ENCODE measurements at places on chromosomes 6 and 20.

GRCh38 chr6:45979311-45979710 lies 36.3 kb downstream of the CLIC5 start:
- no peak for DNase-seq

GRCh38 chr6:37748118-37748517 lies 50.4 kb upstream of the MDGA1 start:
- DNase-seq = no peak

DNA sequence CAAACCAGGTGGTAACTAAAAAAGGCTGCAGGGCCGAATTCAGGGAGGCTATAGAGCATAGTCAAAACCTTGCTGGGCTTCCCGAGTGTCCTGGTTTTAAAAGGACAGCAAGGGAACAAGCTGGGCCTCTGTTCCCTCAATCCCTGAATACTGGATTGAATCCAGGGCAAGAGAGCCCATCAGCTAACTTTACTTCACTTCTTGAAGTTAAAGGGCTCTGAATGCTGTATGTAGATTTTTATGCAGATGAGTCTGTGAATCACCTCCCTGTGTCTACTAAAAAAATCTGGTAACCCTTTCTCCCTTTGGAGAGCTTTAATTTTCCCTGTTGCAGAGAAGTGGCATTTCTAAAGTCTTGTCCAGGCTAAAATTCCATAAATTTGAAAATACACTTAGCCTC lies 29.5 kb downstream of the LYRM4 start:
- DNase-seq = no peak

GRCh38 chr20:15922556-15922955 lies 650.7 kb downstream of the KIF16B start:
- no peak for DNase-seq

GRCh38 chr6:55758156-55758937 lies 117.0 kb downstream of the BMP5 start:
- DNase-seq = no peak

GRCh38 chr20:57394121-57395082 lies 3.2 kb downstream of the RBM38 start:
- DNase-seq = no peak

DNA sequence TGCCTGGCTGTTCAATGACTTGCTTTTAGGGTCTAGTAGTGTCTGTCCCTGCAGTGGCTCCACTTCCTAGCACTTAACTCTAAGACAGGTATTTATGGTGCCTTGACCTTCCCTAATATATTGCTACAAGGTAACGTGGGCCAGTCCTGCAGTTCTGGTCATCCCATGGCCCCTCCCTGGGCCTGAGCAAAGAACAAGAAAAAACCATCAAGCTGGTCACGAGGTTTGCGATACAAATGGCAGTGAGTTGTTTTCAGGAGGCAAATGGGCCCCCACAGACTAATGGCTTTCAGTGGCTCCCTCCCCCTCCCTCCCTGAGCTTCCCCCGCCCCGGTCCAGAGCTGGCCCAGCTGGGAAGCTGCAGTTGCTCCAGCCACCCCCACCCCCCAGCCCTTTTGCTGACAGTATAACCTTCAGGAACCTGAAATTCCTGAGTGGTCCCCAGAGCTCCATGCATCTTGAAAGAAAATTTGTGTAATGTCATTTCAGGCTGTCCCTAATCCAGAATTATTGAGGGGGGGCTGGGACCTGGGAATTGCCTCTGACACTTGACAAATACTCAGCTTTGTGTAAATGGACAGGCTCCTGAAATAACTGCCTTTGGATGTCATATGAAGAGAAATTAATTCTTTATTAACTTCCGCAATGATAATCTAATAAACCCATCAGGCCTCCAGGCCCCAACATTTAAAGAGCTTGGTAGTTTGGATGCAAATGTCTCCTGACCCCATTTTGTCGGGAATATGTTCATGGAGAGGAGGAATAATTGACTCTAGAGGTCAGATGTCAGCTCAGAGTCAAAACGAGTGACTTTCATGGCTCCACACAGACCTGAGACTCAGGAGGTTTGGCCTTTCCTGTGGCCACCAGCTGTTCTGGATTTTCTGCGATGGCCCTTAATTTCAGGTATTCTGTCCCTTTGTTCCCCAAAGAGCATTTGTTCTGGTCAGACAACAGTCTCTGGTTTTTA lies 153.2 kb upstream of the TOP1 start:
- DNase-seq = no peak

GRCh38 chr20:22914291-22914690 lies 120.8 kb upstream of the SSTR4 start:
- no peak for DNase-seq

DNA sequence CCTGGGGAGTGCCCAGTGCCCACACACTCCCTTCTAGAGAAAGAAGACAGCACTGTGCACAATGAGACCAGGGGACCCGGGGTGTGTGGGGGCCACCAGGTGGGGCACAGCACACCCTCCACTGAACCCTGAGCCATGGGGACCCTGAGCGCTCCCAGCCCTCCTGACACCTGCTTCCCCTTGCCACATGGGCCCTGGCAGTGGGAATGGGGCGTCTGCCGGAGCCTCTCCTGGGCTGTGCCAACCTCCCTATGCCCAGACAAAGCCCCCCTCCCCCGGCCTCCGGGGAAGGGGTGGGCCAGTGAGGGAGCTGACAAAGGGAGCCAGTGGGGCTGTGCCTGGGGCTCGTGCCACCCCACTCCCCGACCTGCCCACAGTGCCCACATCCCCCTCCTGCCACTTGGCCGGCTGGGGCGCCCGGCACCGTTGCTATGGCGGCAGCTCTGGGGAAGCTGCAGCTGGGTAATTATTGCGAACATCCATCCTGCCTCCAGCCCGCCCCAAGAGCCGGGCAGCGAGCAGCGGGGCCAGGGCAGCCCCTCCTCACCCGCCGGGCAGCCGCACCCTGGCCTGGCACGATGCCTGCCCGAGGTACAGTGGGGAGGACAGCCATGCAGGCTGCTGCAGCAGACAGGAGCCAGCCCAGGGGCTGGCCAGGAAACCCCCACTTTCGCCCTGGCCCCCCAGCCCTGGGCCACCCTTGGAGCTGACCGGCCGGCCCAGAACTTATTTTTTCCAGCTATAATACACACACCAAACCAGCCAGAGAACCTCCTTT lies 41.9 kb upstream of the NOL4L start:
- no peak for DNase-seq

- DNase-seq = no peak
Observed at GRCh38 chr6:160276126-160276525, 17.5 kb upstream of the SLC22A2 start.

- no peak for DNase-seq
Observed at GRCh38 chr6:168808232-168808631, 367.2 kb downstream of the SMOC2 start.

GRCh38 chr20:48986899-48987298 lies 59.2 kb upstream of the CSE1L start:
- no peak for DNase-seq

GRCh38 chr6:148839044-148839443 lies 92.2 kb downstream of the UST start:
- no peak for DNase-seq

DNA sequence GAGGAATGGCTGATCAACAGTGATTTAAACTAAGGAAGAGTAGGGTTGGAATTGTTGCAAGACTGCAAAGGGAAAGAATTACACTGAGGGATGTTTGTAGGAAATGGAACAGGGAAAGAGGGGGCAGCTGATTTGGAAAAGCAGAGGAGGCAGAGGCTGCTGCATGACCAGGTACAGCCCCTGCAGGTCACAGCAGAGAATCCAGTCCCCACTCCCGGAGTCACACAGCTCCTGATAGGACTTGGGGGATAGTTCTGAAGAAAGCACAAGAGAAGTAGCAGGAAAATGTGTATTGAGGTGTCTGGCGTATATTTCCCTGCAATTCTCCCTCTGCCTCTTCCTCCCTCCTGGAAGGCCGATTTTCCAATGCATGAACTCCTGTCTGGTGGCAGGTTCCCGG lies 92.5 kb upstream of the PDE10A start:
- DNase-seq = no peak

DNA sequence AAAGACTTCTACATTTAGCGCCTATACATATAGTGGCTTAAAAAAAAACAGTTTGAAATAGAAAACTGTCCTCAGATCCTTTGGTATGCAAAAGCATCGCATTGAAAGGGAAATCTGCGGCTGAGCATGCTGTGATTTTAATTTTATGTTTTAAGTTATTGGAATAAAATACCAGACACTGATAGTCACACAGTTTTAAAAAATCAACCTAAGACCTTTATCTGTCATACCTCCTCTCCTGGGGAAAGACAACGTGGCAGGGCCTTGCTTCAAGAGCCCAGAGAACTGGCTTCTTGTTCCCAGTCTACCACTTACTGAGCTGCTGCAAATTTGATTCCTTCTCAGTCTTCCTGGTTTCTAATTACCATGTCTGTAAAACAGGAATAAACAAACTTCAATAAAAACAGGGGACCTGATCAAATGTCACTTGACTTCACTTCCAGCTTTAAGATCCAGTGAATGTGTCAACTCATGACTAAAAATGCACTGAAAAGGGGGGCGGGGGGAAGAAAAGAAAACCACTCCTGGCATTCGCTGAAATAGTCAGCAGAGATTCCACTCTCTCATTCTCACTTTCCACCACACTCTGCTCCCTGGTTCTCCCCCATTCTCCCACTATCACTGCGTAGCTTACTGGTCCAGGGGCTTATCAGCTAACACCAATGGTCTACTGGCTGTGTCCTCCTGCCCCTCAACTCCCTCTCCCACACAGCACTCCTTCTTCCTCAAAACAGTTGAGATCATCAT lies 494.7 kb upstream of the MARCKS start:
- no peak for DNase-seq

- no peak for DNase-seq
Observed at GRCh38 chr6:95543798-95544197, 33.5 kb upstream of the MANEA start.

GRCh38 chr6:113120224-113120581 lies 736.9 kb upstream of the MARCKS start:
- DNase-seq = no peak

DNA sequence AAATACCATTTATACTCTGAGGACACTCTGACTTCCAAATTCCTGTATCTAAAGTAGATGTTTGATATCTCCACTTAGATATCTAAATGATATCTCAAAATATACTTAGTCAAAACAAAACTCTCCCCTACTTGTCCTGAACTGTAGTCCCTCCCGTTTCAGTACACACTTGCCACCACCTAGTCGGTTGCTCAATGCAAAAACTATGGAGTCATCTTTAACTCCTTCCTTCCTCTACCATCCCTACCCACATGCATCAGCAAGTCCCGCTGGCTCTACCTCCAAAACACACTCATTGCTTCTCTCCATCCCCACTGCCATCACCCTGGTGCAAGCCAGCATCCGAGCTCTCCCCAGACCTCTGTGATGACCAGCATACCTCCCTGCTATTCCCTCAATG lies 13.2 kb downstream of the STX7 start:
- DNase-seq = no peak

All from activated T-cell treated with anti-CD3 and anti-CD28 coated beads, Interleukin-2, amount 50 U/mL, for 24 hours (primary cell).